ENCODE measurements at places on chromosomes 2 and 18.

- DNase-seq: no peak
Observed at GRCh38 chr18:23683671-23684070, 5.6 kb upstream of the LAMA3 start.

DNA sequence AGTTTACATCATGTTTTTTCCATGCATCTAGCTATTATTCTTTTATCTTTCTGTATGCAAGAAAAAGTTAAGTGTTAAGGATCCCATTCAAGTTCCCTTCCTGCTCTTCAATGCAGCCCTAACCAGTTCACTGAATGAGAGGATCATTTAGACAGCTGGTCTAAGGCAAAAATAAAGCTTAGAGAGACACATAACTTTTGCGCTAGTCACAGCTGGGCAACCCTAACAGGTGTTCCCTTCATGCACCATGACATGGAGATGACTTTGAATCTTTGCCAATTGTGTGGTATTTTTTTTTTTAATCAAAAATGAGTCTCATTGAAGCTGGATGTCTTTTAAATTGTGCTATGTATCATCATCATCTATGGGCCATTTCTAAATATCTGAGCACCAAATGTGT is 393.8 kb upstream of the CYRIA start:
- DNase-seq: no peak

GRCh38 chr18:11736656-11737055 is 47.6 kb downstream of the GNAL start:
- no peak for DNase-seq

GRCh38 chr18:42850174-42851083 is 265.1 kb downstream of the RIT2 start:
- DNase-seq: no peak

DNA sequence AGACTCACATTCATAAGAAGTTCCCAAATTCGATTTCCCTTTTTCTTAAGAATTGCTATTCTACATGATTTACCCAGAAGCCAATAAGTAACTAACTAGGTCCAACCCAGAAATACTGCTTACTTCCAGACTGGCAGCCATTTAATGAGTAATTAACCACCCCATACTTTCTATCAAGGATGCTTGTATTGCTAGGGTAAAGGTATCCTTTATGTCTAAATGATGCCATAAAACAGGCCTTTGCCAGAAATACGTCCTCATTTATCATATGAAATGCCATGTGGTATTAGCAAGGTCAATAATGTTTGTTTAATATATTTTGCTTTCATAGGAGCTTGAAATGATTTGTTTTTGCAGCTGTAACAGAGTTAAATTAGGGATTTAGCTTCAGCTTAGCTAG is 56.1 kb downstream of the PLEKHM3 start:
- DNase-seq: no peak
